A172 (cell line): ENCODE measurements at places on chromosomes 4 and X. TPM values are rescaled to one million over a fixed set of nuclear protein-coding genes. Genes with fewer than 3 reads are reported as not detected.

DNA sequence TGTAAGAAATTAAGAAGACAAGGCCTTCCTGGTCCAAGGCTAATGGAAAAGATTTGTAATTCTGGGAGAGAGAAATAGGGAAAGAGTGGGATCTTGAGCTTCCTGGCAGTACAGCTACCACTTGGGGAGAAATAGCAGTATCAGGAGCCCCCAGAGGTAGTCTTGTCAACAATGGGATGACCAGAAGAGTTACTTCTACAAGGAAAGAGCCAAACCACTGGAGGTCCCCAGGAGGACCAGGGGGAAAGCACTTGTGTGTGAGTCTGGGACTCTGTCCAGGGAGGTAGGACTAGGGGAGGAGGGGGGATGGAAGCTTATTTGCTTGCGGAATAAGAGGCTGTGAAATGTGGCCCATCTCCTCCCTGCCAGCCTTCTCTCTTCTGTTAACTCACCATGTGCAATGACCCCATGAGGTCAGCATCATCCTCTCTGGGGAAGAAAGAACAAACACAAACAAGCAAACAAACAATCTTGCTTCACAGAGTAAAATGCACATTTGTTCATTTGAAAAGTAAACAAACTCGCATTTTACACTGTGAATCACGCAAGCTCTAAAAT lies 160.1 kb downstream of the STK32B start:
- no peak for DNase-seq

GRCh38 chr4:25767877-25768725 lies 94.7 kb downstream of the SEL1L3 start:
- DNase-seq: peak; percentile 50

Gene TMEM271
- not detected in 2 replicates for total RNA-seq

Gene NKX1-1
- total RNA-seq: not detected in 2 replicates
